ENCODE measurements at places on chromosomes 3 and 15. TPM values are rescaled to one million over a fixed set of nuclear protein-coding genes. Genes with fewer than 3 reads are reported as not detected.

GRCh38 chr15:56337084-56337725 is 28.0 kb upstream of the TEX9 start:
- no peak for ATAC-seq

TGM4 gene
- total RNA-seq, result not detected

- no peak for ATAC-seq
These were observed 25.8 kb upstream of the ALDH1A3 start for GRCh38 chr15:100853676-100854440.

GRCh38 chr15:74322558-74323180 is 44.8 kb downstream of the CYP11A1 start:
- ATAC-seq, result peak; percentile 72

GOLGA8Q gene
- total RNA-seq, result not detected

DNA sequence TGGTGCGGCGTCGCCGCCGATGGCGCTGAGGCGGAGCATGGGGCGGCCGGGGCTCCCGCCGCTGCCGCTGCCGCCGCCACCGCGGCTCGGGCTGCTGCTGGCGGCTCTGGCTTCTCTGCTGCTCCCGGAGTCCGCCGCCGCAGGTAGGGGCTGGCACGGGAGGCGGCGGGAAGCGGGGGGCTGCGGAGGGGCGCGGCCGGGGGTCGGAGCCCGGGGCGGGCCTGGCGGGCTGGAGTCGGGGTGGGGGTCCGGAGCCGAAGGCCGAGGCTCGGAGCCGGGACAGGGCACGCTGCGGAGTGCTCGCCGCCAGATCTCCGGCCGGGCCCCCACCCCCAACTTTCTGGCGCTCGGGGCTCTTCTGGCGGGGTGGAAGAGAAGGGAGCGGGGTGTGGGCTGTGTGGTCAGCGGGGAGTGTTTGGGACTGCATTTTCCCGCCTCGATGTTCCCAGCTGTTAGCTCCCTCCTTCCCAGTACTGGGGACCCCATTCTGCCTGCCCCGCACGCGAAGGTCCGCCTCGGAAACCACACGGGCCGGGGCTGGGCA is 299 bp downstream of the TYRO3 start:
- no peak for ATAC-seq

DPPA4 gene
- not detected for total RNA-seq

DNA sequence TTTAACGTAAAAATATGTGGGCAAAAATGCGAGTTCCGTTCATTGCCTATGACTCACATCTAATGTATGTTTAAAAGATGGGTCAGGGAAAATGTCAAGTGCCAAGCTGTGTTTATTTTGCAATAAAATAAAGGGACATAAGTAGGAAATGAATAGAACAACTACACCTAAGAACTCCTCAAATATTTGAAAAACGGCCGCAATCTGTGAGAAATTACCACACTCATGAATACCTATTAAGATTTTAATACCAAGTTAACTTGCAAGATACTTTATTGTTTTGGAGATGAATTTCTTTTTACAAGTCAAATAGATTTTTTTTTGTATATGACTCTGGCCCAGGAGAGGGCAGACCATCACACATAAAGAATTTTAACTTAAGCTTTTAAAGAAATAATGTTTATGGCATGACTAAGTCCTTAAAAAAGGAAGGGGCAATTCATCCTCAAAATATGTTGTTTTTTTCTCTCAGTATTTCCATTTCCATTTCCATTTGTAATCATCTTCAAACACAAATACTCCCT is 152.7 kb downstream of the SUCNR1 start:
- no peak for ATAC-seq

DNA sequence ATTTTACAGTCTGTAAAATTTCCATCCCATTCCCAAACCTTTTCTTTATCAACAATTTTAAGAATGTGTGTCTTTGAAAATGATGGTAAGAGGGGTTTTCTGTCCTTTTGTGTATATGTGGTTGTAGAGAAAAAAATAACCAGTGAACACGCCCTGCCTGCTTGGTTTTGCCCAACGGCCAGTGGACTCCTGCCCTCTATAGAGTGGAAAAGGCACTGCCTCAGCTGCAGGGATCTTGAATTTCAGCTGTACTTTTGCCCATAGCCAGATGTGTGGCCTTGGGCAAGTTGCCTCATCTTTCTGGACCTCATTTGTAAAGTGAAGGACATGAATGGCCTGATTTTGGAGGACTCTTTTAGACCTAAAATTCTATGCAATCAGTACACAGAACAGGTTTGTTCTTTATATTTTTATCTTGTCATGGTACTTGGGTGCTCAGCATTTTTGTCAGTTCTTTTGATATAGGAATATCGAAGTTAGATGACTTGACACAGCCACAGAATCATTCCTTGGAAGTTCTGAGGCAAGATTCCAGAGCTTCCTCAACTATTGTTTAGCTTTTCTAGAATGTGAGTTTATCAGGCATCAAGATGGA is 81.0 kb downstream of the CLDN11 start:
- no peak for ATAC-seq

- no peak for ATAC-seq
These were observed 21.5 kb upstream of the C2CD4B start for GRCh38 chr15:62186578-62186977.

- no peak for ATAC-seq
These were observed 16.7 kb downstream of the MEGF11 start for GRCh38 chr15:66236806-66237375.

GRCh38 chr3:186760141-186760833 is 23.1 kb upstream of the EIF4A2 start:
- peak; percentile 94 for ATAC-seq

- ATAC-seq, result no peak
These were observed 54.3 kb downstream of the RAB7A start for GRCh38 chr3:128780101-128780837.

CIP2A gene
- 6.9 TPM for total RNA-seq

- ATAC-seq, result no peak
These were observed 31.3 kb upstream of the EBLN2 start for GRCh38 chr3:73030073-73030597.

- no peak for ATAC-seq
These were observed 137.8 kb downstream of the KLF13 start for GRCh38 chr15:31464216-31465082.

GRCh38 chr3:181007262-181007661 is 17.7 kb upstream of the DNAJC19 start:
- ATAC-seq, result no peak

LIPC gene
- total RNA-seq, result not detected

GRCh38 chr3:177883957-177884356 is 652.3 kb upstream of the KCNMB2 start:
- no peak for ATAC-seq

All from esophagus mucosa (tissue), 1 donor.